ENCODE measurements at places on chromosomes 7 and 10.

DNA sequence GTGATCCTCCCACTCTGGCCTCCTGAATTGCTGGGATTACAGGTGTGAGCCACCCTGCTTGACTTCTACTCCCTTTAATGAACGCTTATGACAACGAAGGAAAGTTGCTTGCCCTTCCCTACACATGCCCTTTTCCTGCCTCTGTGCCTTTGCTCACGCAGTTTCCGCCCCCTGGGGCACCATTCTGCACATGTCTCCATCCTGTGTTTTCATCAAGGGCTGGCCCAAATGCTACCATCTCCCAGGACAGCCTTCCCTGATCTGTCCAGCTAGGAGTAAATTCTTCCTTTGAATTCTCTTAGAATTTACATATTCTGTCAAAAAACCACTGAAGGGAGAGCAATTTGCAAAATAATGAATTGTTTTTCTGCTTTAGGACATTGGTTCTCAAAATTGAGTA, 50.0 kb upstream of the KMT2C start:
- DNase-seq, result no peak

DNA sequence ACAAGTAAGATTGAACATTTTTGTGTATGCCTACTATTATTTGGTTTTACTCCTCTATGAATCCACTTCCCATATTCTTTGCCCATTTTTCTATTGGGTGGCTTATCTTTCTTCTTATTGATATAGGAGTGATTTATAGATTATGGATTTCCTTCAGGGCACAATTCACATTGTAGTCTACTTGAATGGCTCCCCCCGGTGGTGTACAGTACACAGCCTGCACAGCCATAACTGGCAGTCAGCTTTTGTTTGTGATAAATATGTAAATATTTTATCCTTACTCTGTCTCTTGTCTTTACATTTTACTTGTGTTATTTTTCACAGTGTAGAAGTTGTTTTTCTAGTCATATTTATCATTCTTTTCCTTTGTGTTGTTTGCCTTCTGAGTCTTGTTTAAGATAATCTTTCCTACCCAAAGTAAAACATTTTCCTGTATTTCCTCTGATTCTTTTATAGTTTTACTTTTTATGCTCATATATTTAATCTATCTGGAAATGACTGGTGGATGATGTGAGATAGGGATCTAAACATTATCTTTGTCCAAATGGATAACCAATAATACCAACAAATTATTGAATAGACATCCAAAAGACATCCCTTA, 23.9 kb upstream of the CALD1 start:
- DNase-seq, result no peak

- DNase-seq, result no peak
Measured at GRCh38 chr7:146355216-146355615, 238.6 kb downstream of the CNTNAP2 start.

GRCh38 chr7:31190906-31191305, 138.8 kb downstream of the ADCYAP1R1 start:
- DNase-seq, result no peak

All from NCI-H510A treated with DMSO at 0.1 percent for 48 hours (cell line).